ENCODE measurements at places on chromosomes 1 and 21. TPM values are rescaled to one million over a fixed set of nuclear protein-coding genes. Genes with fewer than 3 reads are reported as not detected.
A peak's percentile ranks its signal among the peaks of the same experiment; 100 is the strongest.

- no peak for DNase-seq
These were observed 97.6 kb upstream of the VANGL1 start for GRCh38 chr1:115544131-115544530.

DNA sequence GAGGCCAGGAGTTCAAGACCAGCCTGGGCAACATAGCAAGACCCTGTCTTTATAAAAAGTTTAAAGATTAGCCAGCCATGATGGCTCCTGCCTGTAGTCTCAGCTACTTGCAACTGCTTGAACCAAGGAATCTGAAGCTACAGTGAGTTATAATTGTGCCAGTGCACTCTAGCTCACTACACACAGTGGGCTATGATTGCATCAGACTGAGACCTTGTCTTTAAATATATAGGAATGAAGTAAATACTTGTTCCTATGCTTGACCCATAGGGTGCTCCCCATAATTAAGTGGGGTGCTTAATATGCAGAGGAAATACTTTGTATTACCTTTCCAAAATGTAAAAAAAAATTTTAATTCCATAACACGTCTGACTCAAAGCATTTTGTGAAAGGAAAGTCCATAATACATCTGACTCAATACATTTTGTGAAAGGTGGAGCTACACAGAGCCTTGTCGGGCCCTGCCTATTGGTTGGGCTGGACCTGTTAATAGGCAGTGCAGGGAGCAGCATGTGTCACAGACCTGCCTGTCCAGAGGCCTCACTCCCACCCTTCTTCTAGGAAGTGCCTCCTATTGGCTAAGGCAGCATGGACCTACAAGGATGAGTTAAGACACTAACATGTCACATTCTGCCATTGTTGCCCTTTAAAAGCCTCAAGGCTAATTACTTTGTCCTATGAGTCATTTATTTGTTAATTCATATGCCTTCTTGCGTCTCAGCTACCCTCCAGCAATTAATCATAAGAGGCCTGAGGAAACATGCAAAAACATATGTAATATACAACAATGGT, 33.6 kb downstream of the CD58 start:
- no peak for DNase-seq

- no peak for DNase-seq
These were observed 7.0 kb upstream of the GPR88 start for GRCh38 chr1:100530880-100531487.

C1orf116 gene
- total RNA-seq: not detected

GRCh38 chr1:182781841-182782586, 7.6 kb upstream of the NPL start:
- DNase-seq: peak; percentile 55

DRAXIN gene
- total RNA-seq: 0.07 TPM

DNA sequence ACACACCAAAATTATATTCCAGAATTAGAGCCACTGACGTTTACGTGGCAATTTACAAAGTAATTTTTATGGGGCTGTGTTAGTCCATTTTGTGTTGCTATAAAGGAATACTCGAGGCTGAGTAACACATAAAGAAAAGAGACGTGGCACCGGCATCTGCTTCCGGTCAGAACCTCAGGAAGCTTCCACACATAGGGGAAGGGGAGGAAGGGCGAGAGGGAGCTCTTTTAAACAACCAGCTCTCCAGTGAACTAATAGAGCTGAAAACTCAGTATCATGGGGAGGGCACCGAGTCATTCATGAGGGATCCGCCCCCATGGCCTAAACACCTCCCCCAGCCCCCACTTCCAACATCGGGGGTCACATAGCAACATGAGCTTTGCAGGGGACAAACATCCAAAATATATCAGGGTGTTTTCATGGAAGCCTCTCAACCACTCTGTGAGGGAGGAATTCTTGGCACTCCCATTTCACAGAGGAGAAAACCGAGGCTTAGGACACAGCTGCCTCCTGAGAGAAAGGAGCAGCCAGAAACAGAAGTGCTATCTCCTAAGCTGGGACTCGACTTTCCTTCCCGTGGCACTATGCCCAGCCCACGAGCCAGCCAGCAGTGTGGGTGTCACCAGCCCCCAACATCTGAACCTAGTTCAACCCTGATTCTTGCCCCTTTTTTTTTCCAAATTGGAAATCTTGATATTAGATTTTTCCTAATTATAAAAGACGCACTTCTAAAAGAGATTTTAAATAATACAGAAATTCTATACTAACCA, 29.2 kb downstream of the MIS18A start:
- no peak for DNase-seq

- no peak for DNase-seq
These were observed 3.0 kb upstream of the IPP start for GRCh38 chr1:45753248-45754037.

WDR64 gene
- not detected for total RNA-seq

DNA sequence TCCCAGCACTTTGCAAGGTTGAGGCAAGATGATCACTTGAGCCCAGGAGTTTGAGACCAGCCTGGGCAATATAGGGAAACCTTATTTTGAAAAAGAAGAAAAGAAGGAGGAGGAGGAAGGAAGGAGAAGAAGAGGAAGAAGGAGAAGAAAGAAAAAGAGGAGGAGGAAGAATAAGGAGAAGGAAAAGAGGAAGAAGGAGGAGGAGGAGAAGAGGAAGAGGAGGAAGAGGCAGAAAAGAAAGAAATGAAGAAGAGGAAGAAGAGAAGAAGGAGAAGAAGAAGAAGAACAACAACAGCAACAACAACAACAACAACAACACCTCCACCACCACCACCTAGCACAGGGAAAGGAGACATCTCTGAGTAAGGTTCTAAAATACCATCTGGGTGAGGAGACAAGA, 10.6 kb downstream of the SELENBP1 start:
- DNase-seq: no peak

- DNase-seq: no peak
These were observed 24.8 kb downstream of the GPR137B start for GRCh38 chr1:236167154-236167553.

TAS1R3 gene
- total RNA-seq: 0.32 TPM

APOBEC4 gene
- total RNA-seq: not detected

GRCh38 chr1:11610629-11611180, 43.5 kb downstream of the FBXO2 start:
- no peak for DNase-seq

MARK1 gene
- not detected for total RNA-seq

CITED4 gene
- total RNA-seq: 4.2 TPM

DNA sequence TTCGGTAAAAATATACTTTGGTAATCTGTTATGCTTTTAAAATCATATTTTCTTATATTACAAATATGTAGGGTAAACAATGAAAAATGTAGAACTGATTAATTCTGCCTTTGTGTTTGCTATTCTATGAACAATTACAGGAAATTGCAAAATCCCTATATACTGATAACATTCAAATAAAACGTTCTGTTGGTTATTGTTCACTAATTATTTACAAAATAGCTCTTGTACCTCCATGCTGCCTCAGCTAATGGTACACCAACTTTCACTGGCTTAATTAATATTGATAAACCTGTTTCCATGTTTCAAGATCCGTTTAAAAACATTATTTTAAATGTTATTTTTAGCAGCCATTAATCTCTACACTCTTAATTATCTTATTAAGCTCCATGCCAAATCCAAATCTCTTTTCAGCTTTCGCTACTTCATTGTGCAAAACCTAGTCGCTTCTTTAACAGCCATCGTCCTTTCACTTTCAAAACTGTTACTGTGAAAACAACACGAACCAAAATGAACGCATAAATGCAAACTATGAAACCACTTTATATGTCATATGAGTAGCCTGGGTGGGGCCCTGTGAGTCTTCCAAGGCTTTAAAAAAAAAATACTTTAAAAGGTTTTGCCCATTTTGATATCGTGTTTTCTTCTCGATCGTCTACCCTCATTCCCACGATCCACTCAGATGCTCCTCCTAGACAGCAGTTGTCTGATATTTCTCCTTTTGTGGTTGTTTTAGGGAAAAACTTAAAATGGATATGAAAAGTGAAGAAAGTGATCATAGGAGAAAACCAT, 807.1 kb downstream of the USP25 start:
- no peak for DNase-seq

DNA sequence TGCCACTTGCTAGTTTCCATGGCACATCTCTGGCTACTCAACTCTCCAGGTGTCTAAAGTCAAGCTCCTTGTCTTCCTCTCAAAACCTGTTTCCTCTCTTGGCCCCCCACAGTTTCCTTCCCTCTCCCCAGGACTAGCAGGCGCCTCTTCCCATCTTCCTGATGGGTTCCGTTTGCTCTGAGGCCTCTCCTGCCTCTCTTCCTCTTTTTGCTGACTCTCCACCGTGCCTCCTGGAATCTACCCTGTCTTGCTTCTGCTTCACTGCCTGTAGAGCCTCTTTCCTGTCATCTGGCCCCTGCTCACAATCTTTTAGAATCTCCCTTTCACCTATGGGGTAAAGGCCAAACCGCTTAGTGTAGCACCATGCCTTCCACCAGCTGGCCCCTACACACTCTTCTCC, 21.8 kb upstream of the LHX4 start:
- no peak for DNase-seq

S100A6 gene
- total RNA-seq: 229 TPM

SWT1 gene
- total RNA-seq: 2.7 TPM

CCNL2 gene
- total RNA-seq: 124 TPM

CD52 gene
- total RNA-seq: 237 TPM

PRDM16 gene
- total RNA-seq: not detected

DNA sequence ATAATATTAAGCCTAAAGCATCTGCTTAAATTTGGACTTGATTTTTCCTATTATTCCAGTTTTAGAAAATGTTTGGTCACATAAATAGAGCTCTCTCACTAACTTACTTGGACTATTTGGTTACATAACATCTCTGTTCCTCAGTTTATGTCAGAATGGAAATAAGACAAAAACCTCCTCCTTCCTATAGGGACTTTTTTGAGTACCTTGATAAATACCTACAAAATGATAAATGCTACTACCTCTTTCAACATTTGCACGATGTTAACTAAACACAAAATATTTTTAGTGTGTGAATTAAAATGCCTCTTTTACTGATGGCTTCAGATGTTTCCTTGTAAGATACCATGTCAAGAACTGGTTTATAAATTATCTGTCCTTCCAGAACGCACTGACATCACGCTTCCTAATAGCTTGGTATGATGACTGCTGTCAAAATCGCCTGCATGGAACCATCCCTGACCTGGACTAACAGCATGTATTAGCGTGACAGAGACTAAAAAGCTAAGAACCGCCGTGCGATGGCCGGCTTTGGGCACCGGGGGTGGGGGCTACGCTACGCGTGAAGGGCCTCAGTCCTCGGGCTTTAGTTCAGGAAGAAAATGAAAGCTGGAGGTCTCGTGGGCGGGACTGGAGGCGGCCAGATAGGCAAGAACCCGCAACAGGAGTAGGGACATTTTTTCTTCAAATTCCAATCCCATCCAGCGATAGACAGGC, 133.2 kb upstream of the BARHL2 start:
- no peak for DNase-seq

- DNase-seq: no peak
These were observed 9.3 kb upstream of the SLX9 start for GRCh38 chr21:44930543-44930981.

- no peak for DNase-seq
These were observed 117.6 kb downstream of the UBE2U start for GRCh38 chr1:64320922-64321614.

C1orf185 gene
- not detected for total RNA-seq

GRCh38 chr1:3453203-3453761, 1.2 kb upstream of the ARHGEF16 start:
- peak; percentile 57 for DNase-seq

- no peak for DNase-seq
These were observed 18.0 kb upstream of the ETV3L start for GRCh38 chr1:157117527-157118057.

DNA sequence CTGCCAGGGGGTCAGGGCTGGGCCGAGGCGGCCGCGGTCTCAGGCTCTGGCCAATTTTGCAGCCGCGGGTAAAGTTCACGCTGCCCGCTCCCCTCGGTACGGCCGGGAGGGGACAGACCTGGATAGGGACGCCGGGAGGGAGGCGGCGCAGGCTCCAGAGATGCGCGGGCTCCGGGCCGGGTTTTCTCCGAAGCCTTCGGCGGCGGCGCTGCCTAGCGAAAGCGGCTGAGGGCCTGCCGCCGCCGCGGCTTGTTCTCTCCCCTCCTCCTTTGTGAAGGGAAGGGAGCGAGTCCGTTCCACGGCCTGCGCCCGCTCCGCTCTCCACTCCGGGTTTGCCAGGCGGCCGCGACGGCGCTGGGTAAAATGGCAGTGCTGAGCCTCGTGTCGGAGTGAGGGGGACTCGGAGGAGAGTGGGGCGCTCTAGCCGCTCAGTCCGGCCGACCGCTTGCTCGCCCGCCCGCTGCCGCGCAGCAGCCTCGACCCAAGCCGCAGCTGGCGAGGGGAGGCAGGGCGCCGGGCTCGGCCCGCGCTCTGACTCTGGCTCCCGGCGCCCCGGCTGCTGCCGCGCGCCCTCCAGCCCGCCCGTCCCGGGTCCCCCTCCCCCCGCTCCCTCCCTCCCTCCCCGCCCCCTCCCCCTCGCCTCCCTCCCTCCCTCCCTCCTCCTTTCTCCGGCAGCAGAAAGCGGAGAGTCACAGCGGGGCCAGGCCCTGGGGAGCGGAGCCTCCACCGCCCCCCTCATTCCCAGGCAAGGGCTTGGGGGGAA, at the start of gene ARID1A:
TSS of gene ARID1A (plus strand) at position 660 of the 763 bp plus-strand sequence. CDS start 389 bp downstream, outside the sequence.
- DNase-seq: peak; percentile 97

DNA sequence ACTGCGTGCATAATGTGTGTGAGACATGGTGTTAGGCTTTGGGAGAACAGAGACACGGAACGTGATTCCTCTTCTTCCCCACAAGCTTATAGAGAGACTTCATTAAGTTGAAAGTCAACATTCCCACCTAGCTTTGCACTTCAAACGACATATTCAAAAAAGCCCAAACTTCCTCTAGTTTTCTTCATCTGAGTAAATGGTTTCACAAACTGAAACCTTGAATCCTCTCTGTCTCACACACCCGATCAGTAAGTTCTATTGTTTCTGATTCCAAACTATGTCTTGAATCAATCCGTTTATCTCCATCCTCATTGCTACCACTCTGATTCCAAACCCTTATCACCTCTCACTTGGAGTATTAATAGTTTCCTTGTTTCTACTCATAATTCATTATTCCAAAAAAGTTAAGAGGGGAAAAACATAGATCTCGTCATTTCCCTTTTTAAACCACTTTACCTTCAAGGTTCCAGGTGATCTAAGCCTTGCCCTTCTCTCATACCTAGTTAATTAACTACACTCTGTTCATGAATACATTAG, 1.6 kb upstream of the METTL18 start:
- no peak for DNase-seq

GRCh38 chr1:3553940-3554223, 57.4 kb downstream of the MEGF6 start:
- no peak for DNase-seq

GRCh38 chr1:55867304-55867843, 652.2 kb upstream of the USP24 start:
- DNase-seq: no peak

HYI gene
- 22.6 TPM for total RNA-seq

OVAAL gene
- total RNA-seq: not detected

- peak; percentile 16 for DNase-seq
These were observed at the start of gene JAM2 for GRCh38 chr21:25638660-25639550. Gene JAM2 (plus strand): TSS chr21:25639258. CDS start chr21:25639822, 564 bp downstream.

Measured in activated T-helper 2 cell treated with anti-CD3 and anti-CD28 coated beads, Interferon-gamma antibody, Interleukin-2, Interleukin-4, amounts not matched to agents 10 μg/mL and 5 μg/mL and 100 μg/mL, durations not matched to agents 14 hours and 24 hours and 36 hours (primary cell).